ENCODE measurements at places on chromosomes 1 and 21.

GRCh38 chr1:26761217-26761616 lies 26.5 kb upstream of the PIGV start:
- no peak for DNase-seq

DNA sequence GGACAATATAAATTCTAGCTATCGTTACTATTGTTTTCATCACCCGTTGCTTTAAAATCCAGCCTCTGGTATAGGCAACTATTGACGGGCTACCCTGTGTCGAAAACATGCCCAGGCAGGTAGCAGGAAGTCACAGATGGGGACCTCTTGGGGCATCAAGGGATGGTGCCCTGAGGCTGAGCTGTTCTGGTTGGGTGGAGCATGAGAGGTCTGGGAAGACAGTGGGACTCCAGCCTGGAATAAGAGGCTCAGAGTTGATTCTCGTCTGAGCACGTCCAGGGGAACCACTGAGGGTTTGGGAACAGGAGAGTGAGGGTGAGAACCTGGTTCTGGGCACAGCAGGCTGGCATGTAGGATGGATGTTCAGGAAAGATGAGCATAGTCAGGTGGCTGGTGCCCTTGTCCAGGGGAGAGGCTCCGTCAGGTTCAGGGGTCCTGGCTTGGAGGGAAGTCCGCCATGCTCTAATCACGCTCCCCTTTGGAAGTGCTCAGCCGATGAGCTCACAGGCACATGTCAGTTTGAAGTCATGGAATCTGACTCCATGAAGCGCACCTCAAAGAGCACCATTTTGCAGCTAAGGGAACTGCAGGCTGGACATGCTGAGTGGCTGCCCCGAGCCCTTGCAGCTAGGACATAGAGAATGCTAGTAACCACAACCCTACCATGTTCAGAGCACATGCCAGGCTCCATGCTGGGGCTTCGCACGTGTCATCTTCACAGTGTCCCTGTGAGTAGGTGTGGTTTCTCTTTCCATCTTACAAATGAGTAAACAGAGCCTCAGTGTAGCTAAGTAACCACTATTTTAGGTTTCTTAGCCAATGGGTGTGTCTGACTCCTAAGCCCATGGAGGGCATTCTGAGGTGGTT lies 21.0 kb downstream of the PCSK9 start:
- no peak for DNase-seq

DNA sequence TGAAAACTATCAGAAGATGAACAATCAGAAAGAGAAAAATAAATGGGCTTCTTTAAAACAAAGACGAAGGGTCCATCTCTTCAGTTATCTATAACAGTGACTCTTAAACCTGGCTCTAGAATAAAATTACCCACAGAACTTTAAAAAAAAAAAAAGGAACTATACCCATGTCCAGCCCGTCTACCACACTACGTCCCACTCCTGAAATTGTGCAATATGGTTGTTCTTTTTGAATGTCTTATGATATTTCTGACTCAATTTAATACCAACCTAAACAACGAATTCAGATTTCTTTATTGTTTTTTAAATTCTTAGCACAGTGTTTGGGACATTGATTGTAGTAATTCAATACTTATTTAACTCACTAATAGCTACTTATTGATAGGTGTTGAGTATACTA lies 246.3 kb downstream of the DPYD start:
- no peak for DNase-seq

GRCh38 chr1:94863297-94863911 lies 43.2 kb downstream of the SLC44A3 start:
- peak; percentile 58 for DNase-seq

- no peak for DNase-seq
Measured at GRCh38 chr1:231203259-231204057, 37.6 kb upstream of the GNPAT start.

- no peak for DNase-seq
Measured at GRCh38 chr1:168298446-168298845, 17.8 kb downstream of the TBX19 start.

- no peak for DNase-seq
Measured at GRCh38 chr21:46425571-46425970, 33.1 kb upstream of the DIP2A start.

GRCh38 chr1:107434361-107434693 lies 293.5 kb downstream of the NTNG1 start:
- DNase-seq: no peak

DNA sequence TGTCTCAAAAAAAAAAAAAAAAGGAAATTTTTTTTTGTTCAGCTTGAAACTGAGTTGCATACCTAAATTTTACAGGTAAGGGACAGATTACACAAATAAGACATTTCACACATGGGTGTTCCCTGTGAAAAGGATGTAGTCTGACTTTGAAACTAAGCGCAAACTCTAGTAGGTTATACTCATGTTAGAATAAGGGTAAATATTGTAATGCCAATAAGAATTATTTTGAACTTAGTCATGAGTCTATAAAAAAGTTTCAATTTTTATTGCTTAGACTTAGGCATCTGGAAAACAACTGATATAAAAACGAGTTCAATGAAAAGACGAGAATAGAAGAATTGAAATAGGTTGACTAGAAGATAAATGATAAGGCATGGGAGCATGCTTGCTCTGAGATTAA lies 122.3 kb downstream of the HMCN1 start:
- no peak for DNase-seq

All from GM03348 (cell line).